ENCODE measurements at places on chromosomes 12 and 14.

DNA sequence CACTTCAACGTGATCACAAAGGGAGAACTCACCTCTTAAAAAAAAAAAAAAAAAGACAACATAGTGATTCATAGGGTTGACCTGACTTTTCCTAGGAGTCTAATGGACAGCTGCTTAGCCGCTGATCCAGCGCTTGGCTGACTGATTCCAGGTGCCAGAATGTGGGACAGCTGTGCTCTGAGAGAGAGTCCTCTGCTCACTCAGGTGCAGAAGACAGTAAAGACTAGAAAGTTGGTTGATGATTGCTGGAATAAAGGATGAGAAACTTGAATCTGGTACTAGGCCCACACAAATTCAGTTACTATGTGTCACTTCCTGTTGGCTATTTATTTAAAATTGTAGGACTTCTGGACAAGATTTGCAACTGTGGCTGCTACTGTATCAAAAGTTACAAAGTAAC is 229.4 kb downstream of the CHST11 start:
- DNase-seq, result no peak

DNA sequence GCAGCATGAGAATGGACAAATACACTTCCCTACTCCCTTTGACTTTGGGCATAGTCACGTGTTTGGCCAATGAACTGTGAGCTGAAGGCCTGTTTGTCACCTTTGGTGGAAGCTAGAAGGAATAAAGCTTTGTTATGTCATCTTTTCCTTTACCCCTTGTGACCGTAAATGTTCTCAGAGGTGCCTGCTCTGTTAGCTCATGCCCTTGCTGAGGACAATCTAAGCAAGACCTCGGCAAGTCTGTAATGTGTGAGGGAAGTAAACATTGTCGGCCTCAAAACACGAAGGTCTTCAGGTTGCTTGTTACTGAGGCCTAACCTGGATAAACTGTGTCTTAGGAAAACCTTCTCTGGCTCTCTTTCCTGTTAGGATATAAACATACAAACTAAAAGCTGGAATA is 354.2 kb downstream of the TMEM132D start:
- no peak for DNase-seq

DNA sequence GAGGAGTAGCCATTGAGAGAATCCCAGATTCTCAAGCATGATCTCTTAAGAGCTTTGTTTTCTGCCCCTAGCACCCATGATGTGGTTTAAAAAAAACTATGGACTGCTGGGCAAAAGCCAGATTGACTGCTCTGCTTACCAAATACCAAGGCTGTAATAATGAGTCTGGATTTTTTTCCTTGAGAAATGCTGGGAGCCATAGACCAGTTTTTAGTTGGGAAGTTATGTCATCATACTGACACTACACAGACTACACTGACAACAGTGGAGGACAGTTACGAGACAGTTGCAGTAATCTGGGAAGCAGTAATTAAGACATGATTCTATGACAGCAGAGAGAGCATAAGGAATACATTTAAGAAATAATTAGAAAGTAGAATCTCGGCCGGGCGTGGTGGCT is 35.8 kb downstream of the SPATA7 start:
- DNase-seq, result no peak

DNA sequence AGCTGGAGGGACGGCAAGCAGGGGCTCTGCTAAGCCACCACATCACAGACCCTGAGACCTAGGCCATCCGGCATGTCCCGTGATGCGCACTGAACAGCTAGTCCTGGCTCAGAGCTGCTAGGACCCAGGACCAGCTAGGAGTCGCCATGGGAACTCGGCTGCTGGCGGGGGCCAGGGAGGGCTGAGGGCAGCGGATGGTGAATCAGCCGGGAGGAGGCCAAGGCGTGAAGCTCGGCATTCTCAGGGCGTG is 5.1 kb downstream of the AHNAK2 start:
- DNase-seq, result no peak

GRCh38 chr12:103705927-103706326 is 118.9 kb downstream of the STAB2 start:
- no peak for DNase-seq

Data from AML-193 (cell line).